ENCODE measurements at places on chromosomes 2 and 18.

- DNase-seq, result no peak
Measured at GRCh38 chr2:43070676-43071502, 155.5 kb downstream of the ZFP36L2 start.

GRCh38 chr2:168568476-168569267, 112.6 kb downstream of the CERS6 start:
- DNase-seq, result no peak

- DNase-seq, result no peak
Measured at GRCh38 chr18:10985689-10986088, 163.7 kb downstream of the PIEZO2 start.

DNA sequence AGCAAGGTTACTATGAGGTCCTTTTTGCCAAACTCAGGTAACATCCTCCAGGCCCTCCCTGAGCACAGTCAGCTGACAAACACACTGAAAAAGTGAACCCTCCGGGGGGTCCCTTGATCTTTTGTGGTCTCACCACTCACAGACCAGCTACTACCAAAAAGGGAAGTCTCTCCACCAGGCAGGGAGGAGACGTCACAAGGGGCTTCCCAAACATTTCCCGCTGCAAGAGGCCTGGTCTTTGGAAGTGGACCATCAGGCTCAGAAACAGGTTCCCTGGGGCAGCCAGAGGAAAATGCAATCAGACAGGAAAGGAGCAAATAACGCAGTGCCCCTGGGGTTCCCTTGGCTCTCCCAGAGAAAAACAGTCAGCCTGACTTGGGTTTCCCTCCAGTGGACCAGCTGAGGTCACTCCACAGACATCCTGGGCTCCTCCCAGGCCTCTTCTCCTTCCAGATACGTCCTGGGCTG, 38.7 kb upstream of the POMC start:
- no peak for DNase-seq

- no peak for DNase-seq
Measured at GRCh38 chr18:41917181-41917580, 37.9 kb upstream of the PIK3C3 start.

All from non-pigmented ciliary epithelial cell (primary cell).